CD4-positive, alpha-beta T cell treated with Interleukin-4 for 4 hours (primary cell): ENCODE measurements at places on chromosomes 7 and 10.

- DNase-seq, result no peak
These were observed 1.5 kb downstream of the MKLN1 start for GRCh38 chr7:131329176-131329570.

- peak; percentile 91 for DNase-seq
These were observed 815 bp downstream of the GIMAP8 start for GRCh38 chr7:150451097-150451793.

DNA sequence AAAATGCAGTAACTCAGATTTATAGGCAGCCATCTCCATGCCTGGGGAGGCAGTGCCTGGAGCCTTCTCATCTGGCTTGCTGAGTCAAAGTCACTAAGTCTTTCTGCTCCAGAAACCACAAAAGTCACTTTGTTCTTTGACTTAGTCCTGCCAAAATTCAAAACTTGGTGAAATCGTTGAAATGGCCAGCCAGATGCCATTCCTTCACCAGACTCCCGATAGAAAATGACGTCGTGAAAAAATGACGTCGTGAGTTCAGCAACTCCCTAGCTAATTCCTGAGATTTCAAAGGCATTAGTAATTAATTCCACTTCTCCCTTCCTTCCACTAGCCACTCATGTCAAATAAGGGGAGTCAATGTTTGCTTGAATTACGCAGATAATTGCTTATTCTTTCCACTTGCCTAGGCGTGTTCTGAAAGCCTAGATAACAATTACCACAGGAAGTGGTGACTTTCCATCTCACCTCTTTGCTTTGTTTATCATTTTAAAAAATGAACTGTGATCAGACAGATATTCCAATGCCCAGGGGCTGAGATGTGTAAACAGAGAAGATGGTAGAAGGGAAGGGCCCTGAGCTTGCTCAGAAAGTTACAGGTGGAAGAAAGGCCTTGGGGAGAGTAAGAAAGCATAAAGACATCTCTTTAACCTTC, 48.5 kb upstream of the OSBPL3 start:
- DNase-seq, result peak; percentile 63

DNA sequence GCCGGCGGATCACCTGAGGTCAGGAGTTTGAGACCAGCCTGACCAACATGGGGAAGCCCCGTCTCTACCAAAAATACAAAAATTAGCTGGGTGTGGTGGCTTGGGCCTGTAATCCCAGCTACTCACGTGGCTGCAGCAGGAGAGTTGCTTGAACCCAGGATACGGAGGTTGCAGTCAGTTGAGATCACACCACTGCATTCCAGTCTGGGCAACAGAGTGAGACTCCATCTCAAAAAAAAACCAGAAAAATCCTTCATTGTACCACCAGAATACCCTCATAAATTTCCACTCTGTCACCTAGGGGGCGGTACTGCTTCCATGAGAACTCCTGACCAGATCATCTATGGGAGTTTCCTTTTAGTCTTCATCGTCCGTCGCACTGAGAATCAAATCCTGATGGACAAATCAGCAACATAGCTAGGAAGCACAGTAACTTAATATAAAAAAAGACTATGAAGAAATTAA, 225.8 kb upstream of the KLF14 start:
- DNase-seq, result peak; percentile 40

- no peak for DNase-seq
These were observed 22.5 kb upstream of the CHRM2 start for GRCh38 chr7:136845899-136846465.

DNA sequence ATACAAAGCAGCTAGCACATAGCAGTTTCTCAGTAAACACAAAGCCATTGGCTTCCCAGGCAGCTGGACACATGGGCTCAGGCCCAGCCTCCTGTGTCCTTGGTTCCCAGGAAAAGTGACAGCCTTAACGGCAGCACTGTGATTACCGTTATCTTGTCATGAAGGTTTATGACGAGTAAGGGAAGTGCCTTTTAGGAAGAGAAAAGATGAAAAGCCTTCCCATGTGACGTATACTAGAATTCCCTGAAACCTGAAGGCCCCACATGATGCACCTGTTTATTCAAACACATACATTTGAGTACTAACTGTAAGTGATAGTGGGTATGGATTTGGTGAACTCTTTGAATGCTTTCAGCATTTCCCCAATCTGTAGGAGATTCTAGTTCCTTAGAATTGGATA, 244.2 kb downstream of the DPP6 start:
- no peak for DNase-seq

- no peak for DNase-seq
These were observed 100.0 kb upstream of the WNT16 start for GRCh38 chr7:121228779-121229178.

DNA sequence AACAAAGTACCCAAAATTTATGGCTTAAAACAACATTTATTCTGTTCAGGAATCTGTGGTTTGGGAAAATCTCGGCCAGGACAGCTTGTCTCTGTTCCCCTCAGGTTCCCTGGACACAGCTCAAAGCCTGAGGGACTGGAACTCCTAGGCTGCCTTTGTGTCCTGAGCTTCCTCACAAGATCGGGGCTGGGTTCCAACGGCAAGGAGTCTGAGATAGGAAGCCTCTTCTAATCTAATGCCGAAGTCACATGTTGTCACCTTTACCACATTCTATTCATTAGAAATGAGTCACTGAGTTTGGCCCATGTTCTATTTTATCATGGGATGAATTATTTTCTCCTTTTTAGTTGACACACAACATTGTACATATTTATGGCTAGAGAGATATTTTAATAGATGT, 80.5 kb downstream of the ANKRD26 start:
- no peak for DNase-seq

DNA sequence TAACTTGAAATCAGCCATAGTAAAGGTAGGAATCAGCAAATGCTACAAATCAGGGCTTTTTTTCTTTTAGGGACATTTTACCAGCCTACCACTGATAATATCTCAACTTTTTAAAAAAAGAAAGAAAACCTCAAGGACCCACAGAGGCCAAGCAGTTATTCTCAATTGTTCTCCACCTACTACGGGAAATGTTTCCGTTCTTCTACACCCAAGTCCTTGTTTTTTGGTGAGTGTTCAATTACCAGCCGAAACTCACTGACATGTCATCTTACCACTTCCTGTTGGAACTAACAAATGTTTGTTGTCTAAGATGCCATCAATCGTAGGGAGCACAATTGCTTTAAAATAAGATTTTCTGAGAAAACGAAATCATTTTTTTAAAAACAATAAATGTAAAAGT, 50.2 kb upstream of the CDK1 start:
- DNase-seq, result peak; percentile 79

- DNase-seq, result no peak
These were observed 513.6 kb upstream of the ZMIZ1 start for GRCh38 chr10:78555128-78555527.

- DNase-seq, result no peak
These were observed 80.3 kb downstream of the AMPH start for GRCh38 chr7:38550836-38551235.

- no peak for DNase-seq
These were observed 67.1 kb upstream of the DUSP5 start for GRCh38 chr10:110430340-110431273.

- no peak for DNase-seq
These were observed 757.9 kb downstream of the GRID1 start for GRCh38 chr10:85608706-85609105.

- no peak for DNase-seq
These were observed 7.8 kb downstream of the EBF3 start for GRCh38 chr10:129956286-129956670.

DNA sequence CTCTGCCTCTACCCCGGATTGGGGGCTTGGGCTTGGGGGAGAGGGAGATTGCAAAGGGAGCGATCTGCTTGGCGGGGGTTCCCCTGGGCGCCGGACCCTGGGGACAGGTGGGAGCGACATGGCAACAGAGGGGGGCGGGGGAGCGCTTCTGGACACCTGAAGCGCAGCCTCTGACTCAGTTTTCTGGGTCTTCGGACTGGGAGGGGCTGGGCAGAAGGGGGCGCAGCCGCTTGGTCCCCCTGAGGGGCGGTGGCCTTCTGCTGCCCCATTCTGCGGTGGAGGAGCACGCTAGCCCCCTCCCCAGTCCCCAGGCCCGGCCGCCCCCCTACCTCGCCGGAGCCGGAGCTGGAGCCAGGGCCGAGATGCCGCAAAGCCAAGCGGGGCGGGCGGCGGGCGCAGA, 380 bp downstream of the NAT16 start:
- no peak for DNase-seq

GRCh38 chr10:12214763-12215218, 18.8 kb downstream of the CDC123 start:
- DNase-seq, result peak; percentile 50

DNA sequence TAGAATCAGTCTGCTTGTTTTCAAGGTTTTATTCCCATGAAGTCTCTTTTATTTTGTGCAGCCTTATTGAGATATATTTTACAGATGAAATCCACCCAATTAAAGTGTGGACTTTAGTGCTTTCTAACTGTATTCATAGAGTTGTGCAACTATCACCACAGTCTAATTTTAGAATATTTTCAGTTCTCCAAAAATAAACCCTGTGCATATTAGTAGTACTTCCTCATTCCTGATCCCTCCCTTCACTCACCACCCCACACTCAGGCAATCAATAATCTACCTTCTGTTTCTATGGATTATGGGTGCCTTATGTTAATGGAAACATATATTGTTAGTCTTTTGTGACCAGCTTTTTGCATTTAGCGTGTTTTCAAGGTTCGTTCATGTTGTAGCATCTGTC, 185.7 kb upstream of the TMEM72 start:
- DNase-seq, result no peak

GRCh38 chr7:95335093-95335492, 10.8 kb upstream of the PON1 start:
- no peak for DNase-seq

DNA sequence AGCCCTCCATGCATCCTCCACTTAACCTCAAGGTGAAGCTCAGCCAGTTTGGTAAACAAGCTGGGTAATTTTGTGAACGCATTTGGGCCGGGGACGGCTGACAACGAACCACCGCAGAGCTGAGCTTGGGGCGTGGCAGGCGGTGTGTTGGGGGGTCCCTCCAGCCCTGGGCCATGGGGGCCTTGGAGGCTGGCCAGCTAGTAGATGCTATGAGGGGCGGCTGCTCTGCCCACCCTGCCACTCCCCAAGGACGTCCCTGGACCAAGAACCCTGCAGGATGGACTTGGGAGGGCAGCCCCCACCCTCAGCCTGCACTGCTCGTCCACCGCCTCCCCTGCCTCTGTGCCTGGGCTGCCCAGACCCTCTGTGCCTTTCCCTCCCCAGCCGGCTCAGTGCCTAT, 12.0 kb upstream of the SCART1 start:
- DNase-seq, result no peak

DNA sequence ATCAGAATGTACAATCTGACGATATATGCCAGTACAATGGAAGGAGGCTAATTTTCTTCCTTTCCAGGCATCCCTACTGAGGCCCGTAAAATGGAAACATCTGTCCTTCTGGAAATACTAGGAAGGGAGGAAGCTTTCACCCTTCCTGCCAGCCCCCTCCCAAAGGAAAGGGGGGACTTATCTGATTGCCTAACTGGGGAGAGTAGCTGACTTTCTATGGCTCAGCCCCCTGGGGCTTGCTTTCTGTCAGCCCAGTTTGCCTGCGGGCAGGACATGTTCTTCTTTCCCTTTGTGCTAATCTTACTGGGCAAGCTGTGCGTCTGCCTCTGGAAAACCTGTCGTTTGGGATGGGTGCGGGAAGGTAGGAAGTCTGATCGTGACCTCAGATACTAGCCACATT, 508.9 kb downstream of the SUGCT start:
- DNase-seq, result no peak

DNA sequence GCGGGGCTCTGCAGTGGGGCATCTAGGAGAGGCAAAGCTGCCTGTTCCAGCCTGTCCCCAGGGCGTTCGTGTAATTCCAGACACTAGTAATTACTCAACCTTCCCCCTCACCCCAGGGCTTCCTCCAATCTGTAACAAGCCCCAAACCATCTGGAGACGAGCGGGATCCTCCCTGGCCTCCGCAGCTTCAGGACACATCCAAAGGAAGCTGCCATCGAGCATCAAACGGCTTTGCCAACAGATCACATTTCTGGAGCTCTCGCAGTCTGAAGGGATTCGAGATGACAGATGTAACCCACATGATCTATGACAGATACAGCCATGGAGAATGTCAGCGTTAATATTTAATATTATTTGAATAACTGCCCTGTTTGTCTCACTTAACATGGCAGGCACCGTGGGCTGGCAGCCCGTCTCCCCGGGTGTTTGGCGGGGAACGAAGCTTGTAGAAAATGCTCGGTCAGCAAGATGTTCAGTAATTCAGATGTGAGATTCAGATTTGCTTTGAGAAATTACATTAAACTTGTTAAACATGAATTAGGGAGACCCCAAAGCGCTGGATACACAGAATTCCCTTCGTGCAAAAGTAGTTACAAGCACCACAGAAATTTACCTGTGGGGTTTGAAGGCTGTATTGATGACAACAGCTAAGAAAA, 108.5 kb upstream of the C7orf33 start:
- DNase-seq, result no peak

DNA sequence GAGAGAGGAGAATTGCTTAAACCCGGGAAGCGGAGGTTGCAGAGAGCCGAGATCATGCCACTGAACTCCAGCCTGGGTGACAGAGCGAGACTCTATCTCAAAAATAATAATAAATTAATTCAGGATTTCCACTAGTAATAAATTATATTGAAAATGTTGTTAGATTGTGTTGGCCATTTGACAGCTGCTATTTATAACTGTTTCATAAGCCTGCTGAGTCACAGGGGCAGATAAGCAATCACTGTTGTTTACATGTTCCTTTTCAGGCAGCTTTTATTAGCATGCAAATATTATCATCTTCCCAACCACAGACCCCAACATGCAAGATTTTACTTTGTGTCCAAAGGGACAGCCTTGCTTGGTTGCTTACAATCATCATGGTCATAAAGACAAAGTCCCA, 49.5 kb upstream of the ZNF138 start:
- DNase-seq, result no peak

DNA sequence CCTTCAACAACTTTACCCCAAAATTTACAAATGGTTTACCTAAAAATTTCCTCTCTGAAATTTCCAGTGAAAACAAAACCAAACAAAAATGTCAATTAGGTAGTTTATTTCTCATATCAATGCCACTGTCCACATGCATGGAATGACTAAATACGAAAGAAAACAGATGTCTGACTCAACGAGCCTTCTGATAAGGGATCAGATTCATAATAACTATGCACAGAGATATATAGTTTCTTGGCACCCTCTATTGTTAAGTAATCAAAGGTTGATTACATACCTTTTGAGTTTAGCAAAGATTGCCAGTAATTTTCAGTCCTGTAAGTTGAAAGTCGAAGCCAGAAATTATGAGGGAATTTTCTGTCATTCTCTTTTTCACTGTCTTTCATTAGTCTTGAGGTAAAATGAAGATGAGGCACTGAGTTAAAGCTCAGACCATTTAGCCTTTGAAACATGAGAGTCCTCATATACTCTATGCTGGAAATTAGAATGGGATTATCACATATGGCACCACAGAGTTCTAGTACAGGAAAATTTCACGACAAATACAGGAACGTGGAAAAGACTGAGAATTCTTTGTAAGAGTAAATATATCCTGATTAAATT, 519.1 kb upstream of the ANKRD30A start:
- DNase-seq, result no peak

DNA sequence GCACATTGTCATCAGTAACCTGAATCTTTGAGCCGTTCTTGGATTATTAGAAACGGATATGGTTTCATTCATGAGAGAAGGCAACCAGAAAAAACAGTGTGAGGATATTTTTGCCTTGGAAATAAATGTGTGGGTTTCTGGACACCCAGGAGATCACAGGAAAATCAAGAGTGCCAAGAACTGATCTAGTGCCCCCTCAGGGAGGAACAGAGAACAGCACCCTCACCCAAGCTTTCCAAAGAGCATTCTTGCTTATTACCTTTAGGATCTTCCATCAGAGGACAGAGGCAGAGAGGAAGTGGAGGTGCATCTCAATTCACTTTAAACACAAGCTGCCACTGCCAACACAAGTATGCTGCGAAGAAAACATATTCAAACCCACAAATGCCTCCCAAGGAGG, 851.5 kb upstream of the COBL start:
- no peak for DNase-seq
